ENCODE measurements at places on chromosomes 5 and 9.

GRCh38 chr9:88322906-88323566 is 65.2 kb upstream of the SPIN1 start:
- DNase-seq: no peak

DNA sequence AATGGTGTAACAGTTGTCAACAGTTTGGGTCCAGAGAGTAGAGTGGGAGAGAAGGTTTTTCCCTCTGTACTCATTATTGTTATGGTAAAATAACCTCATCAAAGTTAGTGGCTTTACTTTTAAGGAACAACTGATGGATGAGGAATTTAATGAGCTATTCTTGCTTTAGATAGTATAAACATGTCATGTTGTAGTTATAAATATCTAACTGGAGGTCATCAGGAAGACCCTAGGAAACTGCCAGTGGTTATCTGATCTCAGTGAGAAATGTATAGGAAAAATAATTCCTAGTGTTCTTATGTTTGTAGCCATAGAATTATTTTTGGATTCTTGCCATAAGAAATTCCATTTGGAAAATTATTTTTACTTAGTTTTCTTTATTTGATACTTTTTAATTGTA is 4.1 kb downstream of the ERCC6L2 start:
- no peak for DNase-seq

GRCh38 chr9:68714416-68715180 is 9.6 kb downstream of the PIP5K1B start:
- DNase-seq: no peak

DNA sequence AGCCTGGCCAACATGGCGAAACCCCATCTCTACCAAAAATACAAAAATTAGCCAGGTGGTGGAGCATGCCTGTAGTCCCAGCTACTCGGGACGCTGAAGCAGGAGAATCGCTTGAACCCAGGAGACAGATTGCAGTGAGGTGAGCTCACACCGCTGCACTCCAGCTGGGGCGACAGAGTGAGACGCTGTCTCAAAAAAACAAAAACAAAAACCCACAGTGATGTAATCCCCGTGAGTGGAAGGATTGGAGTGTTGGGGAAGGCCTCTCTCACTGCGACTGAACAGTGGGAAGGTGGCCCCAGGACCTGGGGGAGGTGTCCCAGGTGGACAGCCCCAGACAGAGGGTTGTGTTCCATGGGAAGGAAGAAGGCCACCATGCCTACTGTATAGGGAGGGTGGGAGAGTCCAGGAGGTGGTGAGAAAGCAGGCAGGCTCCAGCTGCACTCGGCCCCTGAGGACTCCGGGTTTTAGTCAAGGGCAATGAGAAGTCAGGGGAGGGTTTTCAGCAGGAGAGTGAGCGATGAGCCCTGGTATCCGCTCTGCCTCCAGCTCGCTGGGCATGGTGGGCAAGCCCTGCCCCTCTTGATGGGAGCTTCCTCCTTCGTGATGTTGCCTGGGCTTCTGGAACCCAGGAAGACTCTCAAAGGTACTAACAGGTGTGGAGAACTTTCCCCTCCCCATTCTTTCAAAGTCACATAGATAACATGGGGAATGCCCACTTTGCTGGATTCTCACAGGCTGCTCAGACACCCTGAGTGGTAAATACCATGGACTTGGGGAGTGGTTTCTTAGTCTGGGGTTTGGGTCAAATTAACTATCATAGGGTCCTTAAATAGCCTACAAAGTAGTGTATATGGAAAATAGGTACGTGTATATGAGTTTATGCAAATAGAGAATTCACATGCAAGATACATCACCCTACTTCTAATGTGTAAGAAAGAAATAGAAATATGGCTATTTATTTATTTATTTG is 74.7 kb downstream of the PPARGC1B start:
- DNase-seq: no peak

DNA sequence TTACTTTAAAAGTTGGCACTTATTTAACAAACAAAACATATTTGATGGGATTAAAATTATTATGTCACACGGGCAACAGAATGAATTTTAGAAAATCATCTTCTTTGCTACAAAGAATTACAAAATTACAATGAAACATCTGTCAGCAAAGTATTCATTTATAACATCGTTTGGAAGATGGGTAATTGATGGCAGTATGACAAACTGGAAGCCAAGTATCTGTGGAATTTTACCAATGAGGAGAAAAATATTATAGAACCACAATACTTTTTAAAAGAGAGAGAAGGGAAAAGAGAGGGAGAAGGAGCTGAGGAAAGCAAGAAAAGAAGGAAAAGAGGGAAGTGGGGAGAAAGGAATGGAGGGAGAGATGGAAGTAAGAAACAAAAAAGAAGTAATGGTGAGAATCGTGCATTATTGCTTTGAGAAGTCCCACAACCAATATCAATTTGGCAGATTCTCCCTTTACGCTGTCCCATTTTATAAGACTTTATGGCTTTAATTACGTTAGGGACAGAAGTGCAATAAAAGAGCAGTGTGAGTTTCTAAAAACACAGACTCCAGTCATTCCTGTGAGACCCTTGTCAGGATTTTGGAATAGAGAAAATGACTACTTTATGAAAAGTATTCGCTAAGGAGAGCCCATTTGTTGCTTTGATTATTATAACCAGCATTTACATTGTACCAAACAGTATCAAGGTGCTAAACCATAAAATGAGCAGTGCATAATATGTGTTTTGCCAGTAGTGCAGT is 76.7 kb downstream of the LURAP1L start:
- DNase-seq: no peak

- no peak for DNase-seq
Measured at GRCh38 chr9:32351845-32352244, 32.6 kb upstream of the ACO1 start.

GRCh38 chr9:13791816-13792215 is 512.3 kb upstream of the MPDZ start:
- DNase-seq: no peak

GRCh38 chr5:5436203-5436760 is 13.8 kb downstream of the ICE1 start:
- no peak for DNase-seq

DNA sequence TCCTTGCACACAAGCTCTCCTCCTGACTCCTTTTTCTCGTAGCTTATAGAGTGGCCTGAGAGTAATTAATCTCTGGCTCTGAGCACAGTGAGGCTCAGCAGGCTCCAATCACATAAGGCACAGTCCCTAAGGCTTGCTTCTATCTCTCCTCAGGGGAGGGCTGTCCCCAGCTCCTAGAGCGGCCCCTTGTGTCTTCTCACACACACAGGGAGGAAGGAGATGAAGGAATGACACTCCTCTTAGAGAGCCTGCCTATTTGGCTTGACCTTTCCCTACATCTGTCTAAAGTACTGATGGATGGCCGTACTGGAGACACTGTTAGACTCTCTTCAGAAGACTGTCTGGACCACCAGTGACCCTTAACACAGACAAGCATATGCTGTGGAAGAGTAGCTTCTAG is 12.9 kb downstream of the TAS2R1 start:
- DNase-seq: no peak

DNA sequence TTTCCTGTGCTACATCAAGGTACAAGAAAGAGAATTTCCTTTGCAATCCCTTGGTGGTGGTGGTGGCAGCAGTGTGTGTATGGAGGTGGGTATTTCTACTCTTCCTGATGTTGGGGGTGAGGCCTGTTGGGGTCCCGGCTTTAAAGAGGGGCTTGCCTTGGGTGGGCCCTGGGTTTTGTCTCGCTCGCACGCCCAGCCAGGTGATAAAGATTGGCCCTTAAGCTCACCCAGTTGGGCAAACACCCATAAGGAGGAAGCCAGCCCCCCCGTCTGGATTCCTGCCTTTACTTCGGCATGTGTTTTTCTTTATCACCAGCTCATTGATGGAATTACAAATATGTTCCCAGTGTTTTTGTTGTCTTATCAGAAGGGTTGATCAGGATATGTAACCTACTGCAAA is 16.0 kb upstream of the SARDH start:
- DNase-seq: peak; percentile 14

GRCh38 chr5:163509291-163509951 is 4.0 kb downstream of the MAT2B start:
- no peak for DNase-seq

DNA sequence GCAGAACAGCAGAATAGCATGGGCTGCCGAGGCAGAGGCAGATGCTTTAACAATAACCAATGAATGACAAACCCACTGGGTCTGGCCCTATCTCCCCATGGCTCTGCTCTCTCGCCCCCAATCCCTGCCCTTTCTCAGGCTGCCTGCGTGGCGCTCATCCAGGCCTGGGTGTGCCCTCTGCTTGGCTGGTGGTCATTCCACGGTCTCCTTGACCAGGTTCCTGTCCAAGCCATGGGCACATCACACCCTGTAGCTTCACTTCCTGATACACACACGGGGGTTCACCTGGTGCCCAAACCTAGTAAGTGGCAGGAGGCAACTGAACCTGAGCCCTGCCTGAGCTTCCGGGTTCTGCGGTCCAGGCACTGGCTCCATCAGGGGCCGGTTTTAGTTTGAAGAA is 87.6 kb downstream of the DAP start:
- no peak for DNase-seq

DNA sequence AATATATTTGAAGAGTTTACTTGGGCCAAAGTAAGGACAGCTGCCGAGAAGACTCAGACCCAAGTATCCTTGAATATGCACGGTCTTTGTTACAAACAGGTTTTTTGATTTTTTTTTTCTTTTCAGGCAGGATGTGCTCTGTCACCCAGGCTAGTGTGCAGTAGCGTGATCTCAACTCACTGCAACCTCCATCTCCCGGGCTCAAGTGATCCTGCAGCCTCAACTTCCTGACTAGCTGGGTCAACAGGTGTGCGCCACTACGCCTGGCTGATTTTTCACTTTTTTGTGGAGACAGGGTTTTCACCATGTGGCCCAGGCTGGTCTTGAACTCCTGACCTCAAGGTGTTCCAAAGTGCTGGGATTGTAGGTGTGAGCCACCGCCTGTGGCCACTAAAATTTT is 27.4 kb downstream of the JMY start:
- no peak for DNase-seq

DNA sequence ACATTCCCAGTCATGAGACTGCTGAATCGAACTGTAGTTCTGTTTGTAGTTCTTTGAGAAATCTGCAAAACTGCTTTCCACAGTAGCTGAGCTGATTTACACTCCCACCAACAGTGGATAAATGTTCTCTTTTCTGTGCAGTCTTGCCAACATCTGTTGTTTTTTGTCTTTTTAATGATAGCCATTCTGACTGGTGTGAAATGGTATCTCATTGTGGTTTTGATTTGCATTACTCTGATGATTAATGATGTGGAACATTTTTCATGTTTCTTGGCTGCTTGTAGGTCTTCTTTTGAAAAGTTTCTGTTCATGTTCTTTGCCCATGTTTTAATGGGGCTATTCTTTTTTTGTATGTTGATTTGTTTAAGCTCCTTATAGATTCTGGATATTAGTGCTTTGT is 187.3 kb upstream of the TLE4 start:
- DNase-seq: no peak

- no peak for DNase-seq
Measured at GRCh38 chr5:180121826-180122413, 50.4 kb upstream of the RNF130 start.

Measured in H7 (cell line).